ENCODE measurements at places on chromosomes 3 and 15.

GRCh38 chr3:74763830-74764229 lies 149.4 kb upstream of the CNTN3 start:
- DNase-seq = no peak

- no peak for DNase-seq
Measured at GRCh38 chr15:100468285-100468684, 60.5 kb downstream of the CERS3 start.

- DNase-seq = no peak
Measured at GRCh38 chr3:150454085-150454484, 46.0 kb downstream of the TSC22D2 start.

- peak; percentile 54 for DNase-seq
Measured at GRCh38 chr3:10224794-10225665, 23.2 kb upstream of the TATDN2 start.

- no peak for DNase-seq
Measured at GRCh38 chr3:160133757-160134156, 91.5 kb upstream of the C3orf80 start.

- DNase-seq = no peak
Measured at GRCh38 chr15:71329041-71329440, 213.8 kb downstream of the THSD4 start.

GRCh38 chr15:30962659-30963058 lies 28.8 kb downstream of the MTMR10 start:
- no peak for DNase-seq

- DNase-seq = no peak
Measured at GRCh38 chr3:150074277-150074676, 103.6 kb upstream of the PFN2 start.

- no peak for DNase-seq
Measured at GRCh38 chr3:66665021-66665695, 164.3 kb upstream of the LRIG1 start.

DNA sequence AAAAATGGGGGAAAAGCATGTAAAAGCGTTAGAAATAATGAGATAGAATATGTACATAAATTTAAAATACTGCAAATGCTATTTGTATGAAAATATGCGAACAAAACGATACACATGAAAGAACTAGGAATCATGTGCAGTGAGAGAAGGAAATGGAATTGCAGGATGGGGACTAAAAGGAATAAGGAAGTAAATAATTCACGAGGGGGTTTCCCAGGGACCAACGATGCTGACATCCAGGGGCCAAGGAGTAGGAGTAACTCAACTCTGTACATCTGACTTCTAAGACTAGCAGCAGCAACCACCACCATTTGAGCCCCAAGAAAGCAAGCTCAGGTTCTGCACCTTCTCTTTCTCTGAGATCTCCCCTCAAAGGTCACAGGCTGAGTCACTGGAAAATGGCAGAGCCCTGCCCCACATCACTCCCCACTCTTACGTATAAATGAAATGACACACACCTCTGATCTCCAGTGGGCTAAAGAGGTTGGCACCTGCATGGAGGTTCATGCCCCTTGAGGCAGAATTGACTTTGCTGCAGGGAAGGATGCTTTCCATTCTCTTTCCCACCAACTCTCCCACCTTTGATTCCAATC lies 100.0 kb upstream of the DLG1 start:
- DNase-seq = no peak

DNA sequence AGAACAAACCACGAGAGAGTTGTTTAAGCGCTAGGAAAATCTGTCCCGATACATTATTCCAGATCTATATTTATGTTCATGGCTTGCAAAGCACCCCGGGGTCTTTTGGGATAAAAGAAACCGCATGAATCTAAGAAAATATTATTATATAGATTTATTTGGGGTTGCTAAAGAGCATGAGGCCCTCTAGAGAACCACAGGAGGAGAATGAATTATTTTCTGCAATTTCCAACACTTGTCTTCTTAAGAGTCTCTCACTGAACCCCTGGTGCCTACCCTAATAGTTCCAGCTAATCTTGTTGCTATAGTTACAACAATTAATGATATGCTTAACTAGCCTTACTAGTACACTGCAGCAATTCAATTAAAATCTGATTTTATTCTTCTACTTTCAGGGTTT lies 79.6 kb downstream of the ARRDC4 start:
- no peak for DNase-seq
